Cardiac septum (tissue), 1 donor: ENCODE measurements at places on chromosomes 5 and 9. TPM values are rescaled to one million over a fixed set of nuclear protein-coding genes. Genes with fewer than 3 reads are reported as not detected.

The POU5F2 gene
- total RNA-seq: 0.73 TPM

The PCDHGA8 gene
- total RNA-seq: 14.0 TPM

GRCh38 chr5:96384353-96384752, 48.7 kb downstream of the PCSK1 start:
- DNase-seq: peak; percentile 87

- no peak for DNase-seq
Observed at GRCh38 chr9:113298924-113299770, 4.0 kb downstream of the RNF183 start.

The BAAT gene
- 0.22 TPM for total RNA-seq

The PROB1 gene
- total RNA-seq: 34.7 TPM

GRCh38 chr5:103461243-103461642, 101.3 kb downstream of the NUDT12 start:
- no peak for DNase-seq

- no peak for DNase-seq
Observed at GRCh38 chr5:95392593-95393182, 1.5 kb downstream of the FAM81B start.

The CDX1 gene
- 0.16 TPM for total RNA-seq

- no peak for DNase-seq
Observed at GRCh38 chr5:146574713-146575112, 58.7 kb upstream of the GPR151 start.

The ERAP2 gene
- total RNA-seq: 4.8 TPM

The JAKMIP2 gene
- total RNA-seq: 0.11 TPM

The DEPDC1B gene
- total RNA-seq: not detected

- DNase-seq: no peak
Observed at GRCh38 chr5:52799358-52799982, 11.8 kb downstream of the ITGA1 start.

DNA sequence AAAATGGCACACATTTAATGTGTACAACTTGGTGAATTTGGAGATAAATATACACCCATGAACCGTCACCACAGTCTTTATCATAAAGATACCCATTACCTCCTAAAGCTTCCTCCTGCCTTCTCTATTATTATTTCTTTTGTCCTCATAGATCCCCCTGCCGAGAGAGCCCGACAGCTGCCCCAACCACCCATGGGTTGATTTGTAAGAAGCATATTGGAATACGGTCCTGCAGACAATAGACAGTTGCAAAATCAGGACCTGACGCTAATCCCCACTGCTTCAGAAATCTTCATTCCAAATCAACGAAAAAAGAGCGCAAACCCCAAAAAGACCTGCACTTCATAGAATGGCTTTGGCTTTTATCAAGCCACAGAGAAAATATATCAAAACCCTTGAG, 697.5 kb downstream of the SEMA5A start:
- no peak for DNase-seq

DNA sequence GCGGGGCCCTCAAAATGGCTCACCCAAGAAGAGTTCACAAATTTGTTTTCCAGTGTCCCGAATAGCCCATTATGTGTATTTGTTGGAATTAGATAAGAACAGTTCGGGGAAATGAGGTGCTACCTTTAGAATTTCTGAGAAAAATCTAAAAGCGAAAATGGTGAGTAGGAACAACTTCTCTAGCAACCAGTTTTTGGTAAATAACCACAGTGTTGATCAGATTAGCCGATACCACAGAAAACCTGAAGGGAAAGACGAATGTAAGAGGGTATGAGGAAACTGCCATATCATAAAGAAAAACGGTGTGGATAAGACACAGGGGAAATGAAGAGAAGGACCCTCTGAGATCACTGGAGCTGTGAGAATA, 31.0 kb downstream of the ADAM19 start:
- no peak for DNase-seq

- no peak for DNase-seq
Observed at GRCh38 chr5:31639481-31640411, 815 bp downstream of the PDZD2 start.

GRCh38 chr9:98085058-98085457, 28.5 kb downstream of the NANS start:
- DNase-seq: no peak

The CRB2 gene
- not detected for total RNA-seq

DNA sequence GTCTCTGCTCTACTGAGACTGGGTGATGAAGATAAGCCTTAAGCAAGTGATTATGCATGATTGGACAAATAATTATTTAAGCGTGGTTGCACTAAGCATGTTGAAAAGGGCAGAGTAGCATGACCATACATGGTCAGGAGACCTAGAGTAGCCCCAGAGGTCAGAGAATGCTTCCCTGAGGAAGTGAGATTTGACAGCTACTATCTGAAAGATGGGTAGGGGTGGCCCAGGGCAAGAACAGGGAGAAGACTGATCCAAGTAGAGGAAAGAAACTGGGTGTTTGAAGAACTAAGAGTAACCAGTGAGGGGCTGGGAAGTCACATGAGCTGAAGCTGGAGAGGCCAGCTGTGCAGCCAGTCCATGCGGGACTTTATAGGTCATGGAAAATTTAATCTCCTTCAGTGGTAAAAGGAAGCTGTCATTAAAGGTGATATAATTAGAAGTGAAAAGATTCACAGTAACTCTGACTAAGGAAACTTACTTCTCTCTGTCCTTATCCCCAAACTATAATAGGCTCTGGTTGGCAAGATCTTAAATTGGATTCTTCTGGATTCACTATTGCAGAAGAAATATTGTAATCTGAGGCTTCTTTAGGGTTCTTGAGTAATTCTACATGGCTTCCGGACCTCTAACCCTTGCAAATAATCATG, 35.2 kb downstream of the YIPF5 start:
- DNase-seq: no peak

GRCh38 chr5:67639313-67639712, 442.7 kb upstream of the CD180 start:
- DNase-seq: peak; percentile 74

DNA sequence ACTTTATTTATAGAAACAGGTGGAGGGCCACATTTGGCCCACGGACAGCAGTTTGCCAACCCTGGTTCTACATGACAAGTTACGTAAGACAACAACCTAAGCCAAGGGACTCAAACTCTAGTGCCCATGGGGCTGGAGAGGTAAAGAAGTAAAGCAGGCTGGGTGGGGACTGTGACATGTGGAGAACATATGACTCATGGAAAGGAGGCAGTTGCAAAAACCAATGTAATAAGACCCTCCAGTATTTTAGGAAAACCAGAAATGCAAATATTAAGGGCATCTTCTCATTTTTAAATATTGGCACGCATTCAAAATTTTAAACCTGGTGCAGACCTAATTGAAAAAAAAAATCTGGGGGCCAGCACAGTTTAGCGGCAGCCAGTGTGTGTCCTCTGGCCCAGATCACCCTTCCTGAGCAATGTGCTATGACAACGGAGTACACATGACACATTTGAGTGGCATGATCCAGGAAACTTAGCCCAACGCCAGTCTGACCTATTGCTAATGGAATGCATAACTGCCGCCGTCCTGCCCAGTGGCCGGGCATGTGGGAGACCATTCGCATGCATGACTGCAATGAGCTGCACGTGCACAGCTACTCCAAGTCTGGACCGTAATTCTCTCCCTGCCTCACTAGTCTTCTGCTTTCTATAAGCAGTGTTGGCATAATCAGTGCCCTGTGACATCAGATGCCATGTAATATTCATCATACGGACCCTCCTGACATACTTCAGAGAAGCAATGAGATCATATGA, 97.2 kb downstream of the SH3TC2 start:
- DNase-seq: peak; percentile 84

The ARHGEF28 gene
- 1.8 TPM for total RNA-seq

The SPINK4 gene
- not detected for total RNA-seq

DNA sequence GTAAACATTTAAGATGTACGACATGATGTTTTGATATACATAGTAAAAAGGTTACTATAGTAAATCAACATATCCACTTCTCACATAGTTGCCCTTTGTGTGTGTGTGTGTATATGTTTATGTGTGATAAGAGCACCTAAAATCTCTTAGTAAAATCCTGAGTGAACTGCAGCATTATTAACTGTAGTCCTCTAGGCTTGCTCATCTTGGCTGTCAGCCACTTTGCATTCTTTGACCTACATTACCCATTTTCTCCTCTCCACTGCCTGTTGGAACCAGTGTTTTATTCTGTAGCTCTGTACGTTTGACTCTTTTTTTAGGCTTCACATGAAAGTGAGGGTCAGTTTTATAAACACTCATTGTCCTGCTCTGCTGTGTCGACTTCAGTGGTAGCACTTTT, 24.4 kb downstream of the C5orf22 start:
- no peak for DNase-seq

The COL5A1 gene
- 21.6 TPM for total RNA-seq

GRCh38 chr5:124403281-124403680, 343.2 kb downstream of the ZNF608 start:
- no peak for DNase-seq

DNA sequence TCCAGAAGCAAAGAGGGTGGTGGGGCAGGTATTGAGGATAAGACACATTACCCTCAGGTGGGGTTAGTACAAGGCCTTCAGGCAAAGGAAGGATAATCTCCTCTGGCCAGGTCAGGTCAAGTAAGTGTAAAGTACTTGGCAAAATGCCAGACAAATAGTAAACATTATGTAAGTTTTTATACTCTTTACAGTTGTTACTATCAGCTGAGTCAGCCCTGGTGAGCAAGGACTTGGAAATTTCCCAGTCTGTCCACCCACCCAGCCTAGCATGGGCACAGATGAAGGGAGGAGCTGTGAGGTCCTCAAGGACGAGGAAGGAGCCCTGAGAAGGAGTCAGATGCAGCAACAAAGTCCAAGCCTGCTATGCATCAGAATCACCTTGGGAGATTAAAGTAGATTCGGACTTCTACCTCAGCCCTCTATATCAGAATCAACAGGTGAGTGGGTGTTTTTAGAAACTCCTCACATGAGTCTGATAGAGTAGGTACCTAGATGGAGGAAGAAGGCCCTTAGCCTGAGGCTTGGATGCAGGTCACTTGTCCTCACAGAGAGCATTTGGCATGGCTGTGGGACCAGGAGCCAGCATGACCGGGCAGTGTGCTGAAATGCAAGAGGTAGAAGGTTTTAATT, 50.2 kb upstream of the BARX1 start:
- DNase-seq: no peak

The SLC6A7 gene
- total RNA-seq: not detected

DNA sequence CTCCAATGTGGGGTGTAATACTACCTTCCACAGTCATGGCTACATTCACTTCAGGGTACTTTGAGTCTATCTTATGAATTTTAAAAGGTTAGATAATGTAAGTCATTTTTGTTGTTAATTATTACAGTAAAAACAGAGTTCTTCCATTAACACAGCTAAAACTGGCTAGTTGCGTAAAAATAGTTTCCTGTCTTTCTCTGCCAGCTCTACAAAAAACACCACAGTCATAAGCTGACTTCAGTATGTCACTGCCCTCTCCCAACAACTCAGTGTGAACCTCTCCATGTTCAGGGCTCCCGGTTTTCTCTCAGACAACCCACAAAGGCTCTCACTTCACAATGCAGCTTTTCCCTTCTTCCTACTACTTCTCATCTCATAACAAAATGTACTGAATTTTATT, 84.8 kb upstream of the ITGA1 start:
- DNase-seq: no peak

DNA sequence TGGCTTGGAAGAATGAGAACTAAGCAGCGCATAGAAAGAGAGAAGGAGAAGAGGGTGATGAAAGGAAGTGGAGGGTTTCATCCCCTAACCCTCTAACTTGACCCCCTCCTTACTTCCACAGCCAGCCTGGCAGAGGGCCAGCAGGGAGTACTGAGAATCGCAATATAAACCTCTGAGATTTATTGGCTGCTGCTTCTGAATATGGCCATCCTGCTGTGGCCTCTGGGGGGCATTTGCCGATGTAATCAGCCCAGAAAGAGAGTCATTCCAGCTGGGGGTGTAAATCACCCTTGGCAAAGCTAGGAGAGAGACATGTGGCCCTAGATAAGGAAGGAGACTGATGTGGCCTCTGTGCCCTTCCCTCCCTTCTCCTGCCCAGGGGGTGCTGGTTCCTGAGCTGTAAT, 960 bp upstream of the GFRA3 start:
- no peak for DNase-seq
